ENCODE measurements at places on chromosomes 6 and 20. TPM values are rescaled to one million over a fixed set of nuclear protein-coding genes. Genes with fewer than 3 reads are reported as not detected.

GRCh38 chr6:160177220-160177619, 55.6 kb downstream of the SLC22A1 start:
- no peak for DNase-seq
- no peaks in the 10 kb centered on the region for H3K36me3 ChIP-seq
- H3K4me1 ChIP-seq, result no peaks in the 10 kb centered on the region
- no peak overlapping the region for H3K27ac ChIP-seq

DNA sequence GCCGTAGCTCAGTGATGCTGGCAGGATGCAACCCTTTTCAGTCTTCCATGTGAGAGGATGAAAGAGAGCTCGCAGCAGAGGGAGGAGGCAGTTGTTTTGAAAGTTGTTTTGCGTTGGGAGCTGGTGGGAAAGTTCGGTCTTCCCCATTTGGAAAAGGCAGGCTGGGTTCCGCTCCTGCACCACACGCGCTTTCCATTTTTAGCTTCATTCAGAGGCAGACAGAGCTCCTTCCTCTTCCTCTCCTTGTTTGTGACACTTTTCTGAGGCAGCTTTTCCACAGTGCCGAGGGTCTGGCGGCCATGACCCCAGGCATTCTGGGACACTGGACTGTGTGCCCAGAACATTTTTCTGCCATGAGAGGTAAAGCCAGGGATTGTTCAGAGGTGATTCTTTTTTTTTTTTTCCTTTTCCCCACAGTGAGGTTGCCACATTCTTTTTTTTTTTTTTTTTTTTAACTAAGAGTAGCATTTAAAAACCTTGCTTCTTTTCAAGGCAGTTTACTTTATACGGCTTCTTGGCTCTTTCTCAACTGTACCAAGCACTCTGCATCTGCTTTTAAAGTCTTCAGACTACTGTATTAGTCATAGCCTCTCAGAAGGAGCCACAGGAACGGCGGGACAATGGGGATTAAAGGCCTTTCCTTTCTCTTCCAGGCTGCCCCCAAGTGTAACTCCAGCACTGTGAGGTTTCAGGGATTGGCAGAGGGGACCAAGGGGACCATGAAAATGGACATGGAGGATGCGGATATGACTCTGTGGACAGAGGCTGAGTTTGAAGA, 1.6 kb downstream of the PRDM1 start:
- H3K36me3 ChIP-seq, result no peaks in the 10 kb centered on the region
- DNase-seq, result peak; percentile 27
- no peak overlapping the region for H3K27ac ChIP-seq
- peaks cover 17% of the 10 kb centered on the region for H3K4me1 ChIP-seq

GRCh38 chr20:35635652-35636051, 20.0 kb downstream of the SPAG4 start:
- no peak overlapping the region for H3K27ac ChIP-seq
- no peak overlapping the region for H3K4me3 ChIP-seq
- peaks cover 16% of the 10 kb centered on the region for H3K36me3 ChIP-seq
- H3K27me3 ChIP-seq, result no peaks in the 10 kb centered on the region

GRCh38 chr6:134378426-134378825, 60.5 kb upstream of the SGK1 start:
- DNase-seq, result no peak
- no peaks in the 10 kb centered on the region for H3K36me3 ChIP-seq
- H3K27me3 ChIP-seq, result no peaks in the 10 kb centered on the region
- peaks cover 5% of the 10 kb centered on the region for H3K4me1 ChIP-seq
- H3K27ac ChIP-seq, result no peak overlapping the region

- H3K36me3 ChIP-seq, result no peaks in the 10 kb centered on the region
- no peak overlapping the region for H3K27ac ChIP-seq
- no peak overlapping the region for H3K4me3 ChIP-seq
- DNase-seq, result no peak
- no peaks in the 10 kb centered on the region for H3K27me3 ChIP-seq
- H3K4me1 ChIP-seq, result no peaks in the 10 kb centered on the region
These were observed 492.1 kb upstream of the EYS start for GRCh38 chr6:66199171-66199570.

DNA sequence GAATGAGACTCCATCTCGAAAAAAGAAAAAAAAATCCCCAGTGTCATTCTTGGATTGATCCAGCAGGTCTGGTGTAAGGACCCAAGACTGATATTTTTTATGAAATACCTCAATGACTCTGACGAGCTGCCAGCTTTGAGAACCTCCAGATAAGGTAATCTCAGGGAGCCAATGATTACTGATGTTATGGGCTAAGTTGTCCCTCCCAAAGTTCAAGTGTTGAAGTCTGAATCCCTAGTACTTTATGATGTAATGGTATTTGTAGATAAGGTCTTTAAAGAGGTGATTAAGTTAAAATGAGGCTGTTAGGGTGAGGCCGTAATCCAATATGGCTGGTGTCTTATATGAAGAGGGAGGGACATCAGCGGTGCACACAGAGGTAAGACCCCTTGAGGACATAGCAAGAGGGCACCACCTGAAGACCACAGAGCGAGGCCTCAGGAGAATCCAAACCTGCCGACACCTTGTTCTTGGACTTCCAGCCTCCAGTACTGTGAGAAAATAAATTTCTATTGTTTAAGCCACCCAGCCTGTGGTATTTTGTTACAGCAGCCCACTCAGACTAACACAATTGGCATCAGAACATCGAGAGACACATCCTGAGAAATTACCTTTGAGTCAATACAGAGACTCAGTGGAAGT, 19.7 kb upstream of the DDO start:
- DNase-seq, result no peak
- H3K27me3 ChIP-seq, result no peaks in the 10 kb centered on the region
- H3K27ac ChIP-seq, result no peak overlapping the region
- H3K4me3 ChIP-seq, result no peak overlapping the region
- H3K36me3 ChIP-seq, result no peaks in the 10 kb centered on the region

- H3K27ac ChIP-seq, result no peak overlapping the region
- H3K27me3 ChIP-seq, result peaks cover 7% of the 10 kb centered on the region
- H3K36me3 ChIP-seq, result no peaks in the 10 kb centered on the region
- DNase-seq, result no peak
- no peaks in the 10 kb centered on the region for H3K4me1 ChIP-seq
- H3K4me3 ChIP-seq, result no peak overlapping the region
These were observed 284.2 kb downstream of the LRFN2 start for GRCh38 chr6:40302856-40303454.

DNA sequence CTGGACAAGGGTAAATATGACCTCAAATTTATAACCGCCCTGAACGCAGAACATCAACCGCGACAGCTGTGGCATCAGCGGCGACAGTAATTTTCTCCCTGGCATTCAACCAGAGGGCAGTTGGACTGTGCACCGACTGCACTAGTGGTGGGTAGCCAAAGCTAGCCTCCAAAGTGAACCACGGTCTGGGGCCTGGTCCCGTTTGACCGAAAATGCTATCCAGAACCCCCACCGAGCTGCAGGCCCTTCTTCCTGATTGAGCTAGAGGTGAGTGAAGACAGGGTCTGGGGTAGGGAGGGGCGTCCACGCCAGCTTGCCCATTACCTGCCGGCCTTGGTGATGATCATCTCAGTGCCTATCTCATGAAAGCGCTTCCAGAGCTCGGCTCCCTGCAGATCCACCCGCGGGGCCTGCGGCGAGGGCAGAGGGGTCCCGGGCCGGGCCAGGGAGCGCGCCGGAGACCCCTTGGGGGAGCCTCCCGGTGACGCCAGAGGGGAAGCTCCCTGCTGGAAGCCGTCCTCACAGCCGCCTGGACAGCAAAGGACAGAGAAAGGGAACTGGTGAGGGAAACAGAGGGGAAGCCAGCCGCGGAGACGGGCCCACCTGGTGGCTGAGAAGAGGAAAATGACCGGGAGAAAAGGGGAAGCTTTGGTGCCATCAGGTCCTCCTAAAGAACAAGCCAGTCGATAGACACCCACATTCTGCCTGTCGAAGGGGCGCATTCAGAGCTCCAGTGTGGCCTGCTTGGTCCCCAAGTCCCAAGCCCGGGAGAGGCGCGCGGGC, 2.0 kb downstream of the TBX18 start:
- peak overlapping the region; percentile 84 for H3K27ac ChIP-seq
- DNase-seq, result no peak
- H3K4me3 ChIP-seq, result peak overlapping the region; percentile 55
- H3K36me3 ChIP-seq, result no peaks in the 10 kb centered on the region
- no peaks in the 10 kb centered on the region for H3K4me1 ChIP-seq

GRCh38 chr6:136526196-136526930, 23.9 kb downstream of the MAP7 start:
- H3K27me3 ChIP-seq, result no peaks in the 10 kb centered on the region
- H3K4me1 ChIP-seq, result peaks cover 21% of the 10 kb centered on the region
- no peaks in the 10 kb centered on the region for H3K36me3 ChIP-seq
- peak; percentile 42 for DNase-seq
- H3K4me3 ChIP-seq, result no peak overlapping the region

DNA sequence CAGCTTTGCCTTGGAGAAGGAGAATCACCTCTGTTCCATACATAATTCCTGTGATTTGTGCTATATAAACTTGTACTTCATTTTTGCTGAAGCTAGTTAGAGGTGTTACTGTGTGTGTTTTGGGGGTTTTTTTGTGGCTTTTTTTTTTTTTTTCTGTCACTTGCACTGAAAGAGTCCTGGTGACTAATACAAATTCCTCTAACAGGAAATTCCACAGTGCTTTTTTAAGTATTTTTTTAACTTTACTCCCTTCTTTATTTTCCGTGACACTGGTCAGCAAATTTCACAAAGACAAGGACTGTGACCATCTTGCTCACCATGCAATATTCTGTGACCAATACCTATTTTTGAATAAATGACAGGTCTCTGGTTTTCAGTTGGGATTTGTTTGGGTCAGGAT, 110.5 kb downstream of the ISM1 start:
- no peaks in the 10 kb centered on the region for H3K36me3 ChIP-seq
- no peaks in the 10 kb centered on the region for H3K4me1 ChIP-seq
- no peak overlapping the region for H3K4me3 ChIP-seq
- H3K27ac ChIP-seq, result no peak overlapping the region

DNA sequence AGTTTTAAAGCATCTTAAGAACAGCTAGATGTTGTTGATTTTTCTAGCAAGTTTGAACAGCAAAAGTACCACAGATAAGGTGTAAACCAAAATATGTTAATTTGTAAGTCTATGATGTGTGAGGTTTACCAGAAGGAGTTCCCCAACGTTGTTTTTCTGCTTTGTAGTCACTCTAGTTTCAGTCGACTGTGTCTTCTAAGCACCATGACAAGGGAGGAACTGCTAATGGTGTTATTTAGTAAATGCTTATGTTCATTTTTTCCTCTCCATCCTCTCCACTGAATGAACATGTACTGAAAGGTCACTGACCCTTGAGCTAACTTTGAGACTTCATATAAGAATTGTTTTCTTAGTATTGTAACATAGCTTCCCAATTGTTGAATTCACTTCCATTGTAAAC, 3.0 kb downstream of the ENPP3 start:
- no peak overlapping the region for H3K4me3 ChIP-seq
- no peak overlapping the region for H3K27ac ChIP-seq
- no peak for DNase-seq

Gene OPN5
- not detected for total RNA-seq

Gene STXBP5
- 48.7 TPM for total RNA-seq

Gene NOTCH4
- 32.5 TPM for total RNA-seq

Gene RNF182
- not detected for total RNA-seq

Gene TNFRSF6B
- 4.4 TPM for total RNA-seq

Gene SOBP
- 25.6 TPM for total RNA-seq

Gene MICA
- 36.1 TPM for total RNA-seq
